Endothelial cell (in vitro differentiated cells): ENCODE measurements at places on chromosomes 2 and 18. TPM values are rescaled to one million over a fixed set of nuclear protein-coding genes. Genes with fewer than 3 reads are reported as not detected.

- no peak for DNase-seq
Observed at GRCh38 chr2:55268288-55268906, 634 bp downstream of the MTIF2 start.

DNA sequence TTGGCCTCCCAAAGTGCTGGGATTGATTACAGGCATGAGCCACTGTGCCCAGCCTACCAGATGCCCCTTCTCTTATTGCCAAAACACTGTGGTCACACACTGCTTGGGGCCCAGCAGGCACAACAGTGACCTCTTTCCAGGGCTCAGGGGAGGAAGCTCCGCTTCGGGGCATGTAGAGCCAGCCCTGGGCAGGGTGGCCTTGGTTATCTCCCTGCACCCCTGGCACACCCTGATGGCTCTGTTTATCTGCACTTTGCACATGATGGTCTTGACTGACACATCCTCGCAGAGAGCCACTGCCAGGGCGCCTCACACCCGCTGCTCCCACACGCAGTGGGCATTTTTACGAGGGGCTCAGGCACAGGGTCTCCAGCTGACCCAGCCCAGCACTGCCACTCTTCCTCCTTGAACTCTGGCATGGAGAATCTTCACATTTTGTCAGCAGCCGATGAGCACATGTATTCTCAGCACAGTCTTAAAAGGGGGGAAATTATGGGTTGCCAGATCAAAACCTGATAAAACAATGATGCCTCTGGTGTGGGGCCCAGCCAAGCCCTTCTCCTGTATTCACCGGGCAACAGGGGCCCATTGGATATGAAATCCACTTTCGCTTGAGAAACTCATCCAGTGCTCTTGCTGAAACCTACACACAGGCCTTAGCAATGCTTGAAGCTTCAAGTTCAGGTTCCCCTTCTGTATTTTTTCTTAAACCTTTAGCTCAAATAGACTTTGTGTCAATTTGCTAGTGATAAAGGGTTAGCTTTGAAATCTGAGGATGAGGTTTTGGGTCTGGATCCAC, 5.9 kb downstream of the GYPC start:
- DNase-seq = no peak

- no peak for DNase-seq
Observed at GRCh38 chr2:128921751-128922150, 603.1 kb upstream of the HS6ST1 start.

- no peak for DNase-seq
Observed at GRCh38 chr2:16035747-16036745, 95.7 kb downstream of the MYCN start.

- no peak for DNase-seq
Observed at GRCh38 chr18:8238507-8238906, 370.7 kb upstream of the RAB12 start.

- DNase-seq = no peak
Observed at GRCh38 chr2:36800381-36800780, 103.9 kb downstream of the VIT start.

DNA sequence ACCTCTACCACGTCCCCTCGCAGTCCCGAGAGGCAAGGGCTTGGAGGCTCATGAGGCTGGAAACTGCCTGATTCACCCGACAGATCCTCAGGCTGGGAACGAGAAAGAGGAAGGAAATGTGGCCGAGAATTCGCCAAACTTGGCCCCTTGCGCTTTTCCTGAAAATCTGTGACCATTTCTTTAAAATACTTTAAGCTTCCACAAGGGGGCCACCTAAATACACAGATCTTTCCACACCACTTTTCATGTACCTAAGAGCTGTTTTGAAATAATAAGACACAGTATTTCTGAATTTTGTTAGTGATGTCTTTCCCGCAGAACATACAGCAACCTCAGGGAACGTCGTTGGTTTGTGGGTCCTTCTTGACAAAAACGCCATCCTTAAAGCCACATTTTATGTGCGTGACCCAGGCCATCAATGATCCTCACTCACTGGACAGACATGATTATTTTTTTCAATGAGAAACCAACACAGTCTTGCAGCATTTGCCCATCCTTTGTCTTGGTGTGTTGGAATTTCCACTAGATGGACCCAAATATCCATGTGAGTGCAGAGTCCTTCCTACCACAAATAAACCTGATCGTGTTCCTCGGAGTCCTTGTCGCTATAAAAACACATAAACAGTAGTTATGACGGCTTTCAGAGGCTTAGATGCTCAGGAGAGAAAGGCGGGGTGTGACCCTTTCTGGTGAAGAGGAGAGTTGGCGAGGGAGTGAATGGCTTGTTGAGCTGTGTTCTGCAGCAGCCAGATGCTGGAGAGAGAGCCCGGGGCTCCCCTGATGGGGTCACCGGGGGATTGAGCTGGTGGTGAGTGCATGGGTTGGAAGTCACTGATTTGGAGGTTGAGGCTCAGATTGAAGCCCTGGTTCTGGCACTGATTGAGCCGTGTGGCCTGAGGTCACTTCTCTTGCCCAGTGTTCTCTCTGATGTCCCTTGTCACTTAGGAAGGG, 25.0 kb downstream of the DCDC2C start:
- DNase-seq = peak; percentile 47

DNA sequence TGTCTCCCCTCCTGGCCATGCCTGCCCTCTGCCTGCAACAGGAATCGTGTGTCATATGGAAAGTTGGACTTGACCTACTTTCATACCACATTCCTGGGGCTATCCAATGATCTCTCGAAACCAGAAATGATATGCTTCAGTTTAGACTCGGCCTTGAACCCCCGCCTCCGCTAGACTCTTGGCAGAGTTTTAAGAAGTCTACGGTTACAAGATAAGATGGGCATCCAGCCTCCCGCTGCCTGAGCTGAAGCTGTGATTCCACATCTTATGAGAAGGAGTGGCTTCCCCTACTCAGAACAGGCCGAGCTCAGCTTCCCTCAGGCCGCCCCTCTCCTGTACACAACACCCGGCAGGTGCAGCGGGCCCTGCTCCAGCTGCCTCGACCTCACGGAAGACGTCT, 73.9 kb downstream of the MTCL1 start:
- DNase-seq = no peak

DNA sequence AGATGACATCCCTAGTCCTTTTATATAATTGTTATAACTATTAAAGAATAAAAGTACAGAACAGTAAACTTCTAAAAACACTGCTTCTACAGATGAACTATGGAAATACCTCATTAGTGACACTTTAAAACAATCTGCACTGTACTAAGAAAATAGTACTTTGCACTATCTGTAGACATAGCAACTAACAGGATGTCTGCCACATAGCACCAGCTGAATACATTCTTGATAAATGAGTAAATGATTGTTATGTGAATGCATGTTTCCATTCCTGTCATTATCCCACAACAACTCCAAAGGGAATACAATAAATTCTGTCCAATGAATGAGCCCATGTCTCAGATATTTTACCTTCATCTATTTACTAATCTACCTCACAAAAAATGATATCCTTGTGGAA, 115.3 kb upstream of the SLC35G4 start:
- no peak for DNase-seq

DNA sequence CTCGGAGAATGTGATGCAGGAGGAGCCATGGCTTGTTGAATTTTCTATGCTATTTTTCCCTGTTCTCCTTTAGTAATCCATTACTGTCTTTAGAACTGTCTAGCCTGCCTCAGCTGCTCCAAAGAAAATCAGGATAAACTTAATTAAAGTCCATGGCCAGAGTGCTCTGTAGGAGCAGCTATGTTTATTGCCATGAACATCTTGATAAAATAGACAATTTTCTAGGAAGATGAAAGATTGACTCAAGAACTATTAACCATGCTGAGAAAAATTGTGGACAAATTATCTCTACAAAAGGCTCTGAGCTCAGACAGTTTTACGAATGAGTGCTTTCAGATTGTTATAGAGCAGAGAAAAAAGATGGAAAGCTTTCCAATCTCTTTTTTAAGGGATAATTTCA, 193.0 kb downstream of the TTC32 start:
- no peak for DNase-seq

DNA sequence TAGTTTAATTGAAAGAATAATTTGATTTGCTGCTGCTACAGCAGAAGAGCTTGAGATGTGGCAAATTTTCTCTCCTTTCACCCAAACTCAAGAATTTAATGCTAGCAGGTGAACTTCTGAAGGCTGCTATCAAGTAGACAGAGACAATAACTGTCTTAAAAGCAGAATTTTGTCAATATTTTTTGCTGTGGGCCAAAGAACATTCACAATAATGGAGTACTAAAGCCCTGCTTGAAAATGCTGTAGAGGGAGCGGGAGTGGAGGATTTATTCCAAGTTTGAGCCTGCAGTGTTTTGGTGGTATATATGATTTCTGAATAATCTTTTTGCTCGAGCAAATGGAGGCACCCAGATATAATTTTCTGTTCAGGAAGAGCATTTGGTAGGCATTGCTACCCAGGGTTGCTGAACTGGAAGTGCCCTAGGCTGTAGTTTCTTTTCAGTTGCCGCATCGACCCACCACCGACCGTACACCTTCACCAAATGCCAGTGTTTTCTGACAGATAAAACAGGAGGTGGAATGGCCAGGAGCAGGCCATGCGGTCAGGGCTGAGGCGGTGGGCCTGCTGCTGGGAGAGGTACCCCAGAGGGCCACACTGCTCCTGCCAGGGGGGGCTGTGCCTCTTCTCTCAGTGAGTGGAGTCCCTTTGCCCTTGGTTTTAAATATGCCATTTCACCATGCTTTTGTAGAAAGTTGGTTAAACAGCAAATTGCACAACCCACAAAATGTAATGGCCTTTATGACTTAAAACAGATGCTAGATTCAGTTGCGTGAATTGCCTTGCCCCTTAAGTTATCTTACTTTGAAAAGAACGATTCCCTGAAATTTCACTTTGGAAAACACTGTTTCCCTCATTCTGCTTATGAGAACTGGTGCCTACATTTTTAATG, 36.4 kb downstream of the TSHZ1 start:
- no peak for DNase-seq

GRCh38 chr2:15177103-15177502, 384.0 kb downstream of the NBAS start:
- no peak for DNase-seq

DNA sequence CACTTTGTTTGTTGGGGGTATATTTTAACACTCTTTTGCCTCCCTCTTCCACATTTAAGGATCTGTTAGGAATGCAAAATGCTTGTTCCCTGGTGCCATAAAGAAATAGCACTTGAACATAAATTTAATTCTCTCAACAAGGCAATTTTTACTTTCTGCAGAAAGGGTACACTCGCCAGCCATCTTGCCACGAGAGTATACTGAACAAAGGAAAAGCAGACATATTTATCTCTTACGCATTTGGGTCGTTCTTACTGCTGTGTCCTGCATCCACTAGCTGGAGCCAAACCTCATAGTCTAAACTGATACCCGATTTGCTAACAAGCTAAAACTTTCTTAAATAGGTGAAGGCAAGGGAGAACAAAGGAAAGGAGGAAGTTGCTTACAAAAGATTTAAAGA, 129.5 kb downstream of the B3GNT2 start:
- no peak for DNase-seq

DNA sequence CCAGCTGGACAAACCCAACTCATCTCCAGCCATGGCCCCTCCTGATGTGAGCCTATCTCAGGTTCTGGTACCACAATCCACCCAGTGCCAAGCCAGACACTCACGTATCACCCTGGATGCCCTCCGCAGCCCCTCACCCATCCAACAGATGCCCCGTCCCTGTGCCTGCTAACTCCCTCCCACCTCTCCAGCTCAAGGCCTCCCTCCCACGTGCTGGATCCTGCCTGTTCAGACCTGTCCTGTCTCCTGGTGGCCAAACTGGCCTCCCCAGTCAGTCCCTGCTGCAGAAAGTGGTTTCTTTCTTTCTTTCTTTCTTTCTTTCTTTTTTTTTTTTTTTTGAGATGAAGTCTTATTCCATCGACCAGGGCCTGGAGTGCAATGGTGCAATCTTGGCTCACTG, 86.2 kb downstream of the RRM2 start:
- DNase-seq = no peak

DNA sequence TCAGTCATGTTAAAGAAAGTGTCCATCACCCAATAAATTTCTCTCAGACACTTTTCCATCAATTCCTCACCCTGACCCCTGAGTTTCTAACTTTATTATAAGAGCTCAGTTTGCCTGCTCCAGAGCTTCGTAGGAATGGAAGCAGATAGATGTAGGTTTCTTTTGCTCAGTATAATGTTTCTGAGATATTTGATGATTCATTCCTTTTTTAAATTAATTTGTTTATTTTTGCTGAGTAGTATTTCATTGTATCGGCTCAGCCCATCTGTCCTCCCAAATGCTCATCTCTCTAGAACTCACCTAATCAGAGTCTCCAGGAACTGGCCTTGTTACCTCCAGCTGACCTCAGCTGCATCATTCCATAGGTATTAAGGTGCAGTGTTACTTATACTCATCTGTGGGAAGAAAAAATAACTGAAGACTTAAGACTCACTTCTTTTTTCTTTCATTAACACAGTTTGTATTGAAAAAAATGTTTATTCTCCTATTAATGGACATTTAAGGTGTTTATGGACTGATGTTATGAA, 11.9 kb upstream of the BCL2L11 start:
- no peak for DNase-seq

- DNase-seq = no peak
Observed at GRCh38 chr18:55998071-55998522, 410.1 kb upstream of the TCF4 start.

DNA sequence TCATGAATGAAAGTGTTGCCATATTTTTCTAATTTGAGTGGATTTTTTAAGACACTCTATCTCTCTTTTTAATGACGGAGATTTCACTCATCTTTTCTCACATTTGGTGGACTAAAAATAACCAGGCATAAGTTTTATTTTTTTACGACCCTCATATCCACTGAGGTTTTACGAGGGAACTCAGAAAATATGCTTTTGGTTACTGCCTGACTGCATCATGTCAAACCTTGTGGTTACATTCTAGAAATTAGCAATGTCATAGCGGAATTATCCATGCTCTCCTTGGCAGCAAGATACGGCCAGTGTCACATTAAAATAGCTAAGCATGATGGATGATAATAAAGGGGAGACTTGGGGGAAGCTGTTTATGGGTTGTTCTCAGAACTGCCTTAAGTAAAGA, 428.6 kb upstream of the FSHR start:
- DNase-seq = no peak

DNA sequence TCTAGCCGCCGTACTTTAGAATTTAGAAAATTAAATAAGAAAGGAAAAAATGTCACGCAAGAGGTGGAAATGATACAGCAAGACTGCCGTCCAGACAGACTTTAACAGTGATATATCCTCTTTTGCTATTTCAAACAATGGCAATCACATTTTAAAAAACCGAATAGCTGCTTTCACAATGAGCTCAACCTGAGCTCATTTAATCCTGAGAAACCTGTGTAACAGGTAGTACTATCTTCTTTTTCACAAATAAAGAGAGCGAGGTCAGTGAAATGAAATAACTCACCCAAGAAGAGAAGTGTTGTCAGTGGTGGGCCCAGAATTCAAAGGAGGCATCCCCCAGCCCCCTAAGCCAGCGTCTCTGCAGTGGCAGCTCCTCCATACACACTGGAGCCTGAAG, 60.7 kb upstream of the DAPL1 start:
- DNase-seq = no peak

- DNase-seq = no peak
Observed at GRCh38 chr2:184906709-184907108, 308.4 kb downstream of the ZNF804A start.

Gene POTEI
- 0.15 TPM for total RNA-seq

Gene TRIM43
- not detected for total RNA-seq

Gene AQP12A
- not detected for total RNA-seq

Gene CRACDL
- 3.3 TPM for total RNA-seq

Gene SYT4
- 0.26 TPM for total RNA-seq

Gene OTOF
- total RNA-seq = 0.13 TPM

Gene BOLA3
- total RNA-seq = 19.0 TPM

Gene KCNF1
- total RNA-seq = 8.4 TPM

Gene WNT10A
- not detected for total RNA-seq

Gene ACADL
- total RNA-seq = not detected

Gene GLI2
- 1.2 TPM for total RNA-seq

Gene RAD51AP2
- total RNA-seq = 0.44 TPM
